Panc1 (cell line): ENCODE measurements at places on chromosomes 13 and 19. TPM values are rescaled to one million over a fixed set of nuclear protein-coding genes. Genes with fewer than 3 reads are reported as not detected.
A peak's percentile ranks its signal among the peaks of the same experiment; 100 is the strongest.

The CYP2A7 gene
- total RNA-seq, result not detected

DNA sequence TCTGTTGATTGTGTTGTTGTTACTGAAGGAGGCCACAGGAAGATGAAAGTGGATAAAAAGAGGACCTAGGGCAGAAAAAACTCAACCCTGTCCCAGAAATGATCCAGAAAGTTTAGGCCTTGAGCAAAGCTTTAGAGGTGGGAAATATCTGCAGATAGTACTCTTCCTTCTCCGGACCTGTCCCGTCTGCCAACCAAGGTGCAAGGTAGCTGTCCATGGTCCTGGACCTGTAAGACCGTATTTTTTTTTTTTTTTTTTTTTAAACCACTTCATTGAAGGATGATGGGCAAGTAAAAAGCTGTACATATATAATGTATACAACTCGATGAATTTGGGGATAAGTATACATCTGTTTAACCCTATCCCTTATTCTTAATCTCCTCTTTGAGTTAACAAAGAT is 225.9 kb downstream of the OLFM4 start:
- no peak overlapping the region for H3K4me3 ChIP-seq
- H3K36me3 ChIP-seq, result no peaks in the 10 kb centered on the region
- no peak for DNase-seq
- H3K27me3 ChIP-seq, result no peaks in the 10 kb centered on the region

DNA sequence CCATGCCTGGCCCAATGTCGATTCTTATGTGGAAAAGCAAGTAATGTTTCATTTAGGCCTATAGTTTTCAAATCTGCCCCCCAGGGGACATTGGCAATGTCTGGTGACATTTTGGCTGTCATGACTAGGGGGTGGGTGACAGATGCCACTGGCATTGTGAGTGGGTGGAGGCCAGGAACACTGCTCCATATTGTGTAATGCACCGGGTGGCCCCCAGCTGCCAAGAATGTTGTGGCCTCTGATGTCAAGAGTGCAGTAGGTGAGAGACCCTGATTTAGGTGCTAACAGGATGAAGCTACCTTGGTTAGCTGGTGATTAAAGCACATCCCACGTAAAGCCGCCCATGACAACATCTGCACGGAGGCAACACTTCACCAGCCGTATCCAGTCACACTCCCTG is 10.8 kb downstream of the C19orf44 start:
- H3K4me3 ChIP-seq, result no peak overlapping the region
- no peak for DNase-seq
- H3K27ac ChIP-seq, result no peak overlapping the region
- no peaks in the 10 kb centered on the region for H3K36me3 ChIP-seq
- no peaks in the 10 kb centered on the region for H3K27me3 ChIP-seq

The AKT1S1 gene
- total RNA-seq, result 92.8 TPM

- no peak for DNase-seq
- no peaks in the 10 kb centered on the region for H3K4me1 ChIP-seq
- no peak overlapping the region for H3K4me3 ChIP-seq
- no peak overlapping the region for H3K27ac ChIP-seq
- H3K36me3 ChIP-seq, result no peaks in the 10 kb centered on the region
Observed at GRCh38 chr19:30310602-30311263, 61.5 kb upstream of the ZNF536 start.

GRCh38 chr13:87122551-87122950 is 548.6 kb upstream of the SLITRK5 start:
- no peak for DNase-seq
- H3K27ac ChIP-seq, result peak overlapping the region; percentile 87
- H3K27me3 ChIP-seq, result no peaks in the 10 kb centered on the region
- peaks cover 3% of the 10 kb centered on the region; the same call in 1 of the 2 replicates for H3K4me1 ChIP-seq
- H3K36me3 ChIP-seq, result no peaks in the 10 kb centered on the region
- H3K4me3 ChIP-seq, result no peak overlapping the region

The SIAH3 gene
- not detected for total RNA-seq

GRCh38 chr13:114315074-114315785 is 927 bp downstream of the CHAMP1 start:
- no peak for DNase-seq
- H3K4me1 ChIP-seq, result 0 out of 2 replicates have a peak, but pooled peaks cover 4% of the 10 kb centered on the region
- H3K27me3 ChIP-seq, result no peaks in the 10 kb centered on the region

DNA sequence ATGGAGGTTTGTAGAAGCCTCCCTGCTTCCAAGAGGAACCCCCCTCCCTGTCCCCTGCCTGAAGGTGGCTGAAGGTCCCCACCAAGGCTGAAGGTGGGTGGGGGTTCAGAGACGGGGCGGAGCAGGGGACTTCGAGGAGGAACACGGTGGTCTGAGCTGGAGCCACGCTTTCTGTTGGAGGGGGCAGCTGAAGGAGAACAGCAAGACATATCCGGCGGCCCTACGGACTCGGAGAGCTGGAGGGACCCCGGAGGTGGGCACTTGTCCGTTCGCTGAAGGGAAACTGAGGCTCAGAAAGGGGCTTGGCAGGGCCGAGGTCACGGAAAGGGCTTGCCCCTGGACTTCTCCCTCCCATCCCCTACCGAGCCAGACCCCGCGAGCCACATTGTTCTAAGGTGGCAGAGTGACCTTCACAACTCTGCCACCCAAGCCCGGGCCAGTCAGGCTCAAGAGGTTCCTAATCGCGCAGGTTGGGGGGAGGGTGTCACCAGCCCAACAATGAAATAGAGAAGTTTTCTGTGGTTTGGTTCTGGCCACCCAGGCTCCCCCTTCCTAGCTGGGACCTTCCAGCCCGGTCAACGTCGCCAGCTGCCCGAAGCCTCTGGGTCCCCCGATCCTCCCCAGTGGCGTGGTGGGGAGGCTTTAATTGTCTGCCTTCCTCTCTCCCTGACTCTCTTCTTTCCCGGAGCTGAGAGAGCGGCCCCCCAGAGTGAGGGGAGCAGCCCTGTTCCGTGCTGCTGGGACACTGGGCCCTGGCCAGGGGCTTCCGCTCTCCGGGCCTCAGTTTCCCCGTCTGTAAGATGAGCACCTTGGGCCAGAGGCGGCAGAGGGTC is 15.5 kb upstream of the KCNN1 start:
- no peaks in the 10 kb centered on the region for H3K36me3 ChIP-seq
- no peak for DNase-seq
- no peaks in the 10 kb centered on the region; the same call in 1 of the 2 replicates for H3K27me3 ChIP-seq
- H3K27ac ChIP-seq, result no peak overlapping the region
- H3K4me1 ChIP-seq, result peaks cover 19% of the 10 kb centered on the region
- peak overlapping the region; percentile 53 for H3K4me3 ChIP-seq

The ACTN4 gene
- total RNA-seq, result 3,297 TPM

DNA sequence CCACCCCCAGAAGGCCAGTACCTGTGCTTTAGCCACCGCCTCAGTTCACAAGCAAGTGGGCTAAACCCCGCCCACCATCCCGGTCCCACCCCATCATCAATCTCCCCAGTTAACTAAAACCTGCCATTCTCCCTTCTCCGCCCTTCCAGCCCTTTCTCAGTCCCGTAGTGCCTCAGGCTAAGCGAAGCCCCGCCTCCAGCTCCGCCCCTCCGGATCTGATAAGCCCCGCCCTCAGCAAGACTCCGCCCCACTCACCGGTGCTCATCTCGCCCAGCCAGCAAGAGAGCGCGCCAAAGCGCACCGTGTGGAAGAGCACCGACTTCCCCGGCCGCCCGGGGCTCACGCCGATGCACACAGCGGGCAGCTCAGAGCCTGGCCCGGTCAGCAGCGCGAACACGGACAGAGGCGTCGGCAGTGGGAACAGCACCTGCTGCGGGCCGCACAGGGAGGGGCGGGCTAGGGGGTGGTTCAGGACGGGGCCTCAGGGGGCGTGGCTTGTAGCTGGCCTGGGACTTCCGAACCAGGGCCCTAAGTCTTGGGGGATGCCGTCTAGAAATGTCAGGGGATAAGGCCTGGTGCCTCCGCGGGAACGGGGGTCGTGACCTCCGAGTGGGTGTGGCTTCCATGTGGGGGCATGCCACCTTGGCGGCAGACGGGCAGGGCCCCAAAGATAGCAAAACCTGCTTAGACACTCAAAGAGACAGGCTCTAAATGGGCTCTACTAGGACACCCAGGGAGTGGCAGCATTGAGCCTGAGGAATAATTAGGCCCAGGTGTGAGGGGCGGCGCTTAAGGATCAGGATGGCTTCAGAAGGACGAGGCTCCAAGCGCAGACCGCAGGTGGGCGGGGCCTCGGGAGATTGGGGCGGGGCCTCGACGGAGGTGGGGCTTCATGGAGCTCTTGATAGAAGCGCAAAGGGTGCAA is 21.4 kb downstream of the MAP4K1 start:
- no peaks in the 10 kb centered on the region for H3K27me3 ChIP-seq
- H3K4me3 ChIP-seq, result peak overlapping the region; percentile 32
- no peak overlapping the region for H3K27ac ChIP-seq
- no peaks in the 10 kb centered on the region for H3K36me3 ChIP-seq
- DNase-seq, result peak; percentile 76
- H3K4me1 ChIP-seq, result no peaks in the 10 kb centered on the region

The ZNF285 gene
- total RNA-seq, result 1.4 TPM

The GZMM gene
- 0.69 TPM for total RNA-seq

- H3K36me3 ChIP-seq, result peaks cover 7% of the 10 kb centered on the region; the same call in 1 of the 2 replicates
- H3K4me3 ChIP-seq, result no peak overlapping the region
- no peaks in the 10 kb centered on the region for H3K27me3 ChIP-seq
- H3K27ac ChIP-seq, result no peak overlapping the region
Observed at GRCh38 chr19:11130824-11131455, 24.6 kb downstream of the SPC24 start.
